ENCODE measurements at places on chromosomes 7 and 10.

- DNase-seq, result no peak
Observed at GRCh38 chr10:55509168-55509567, 708.1 kb upstream of the PCDH15 start.

DNA sequence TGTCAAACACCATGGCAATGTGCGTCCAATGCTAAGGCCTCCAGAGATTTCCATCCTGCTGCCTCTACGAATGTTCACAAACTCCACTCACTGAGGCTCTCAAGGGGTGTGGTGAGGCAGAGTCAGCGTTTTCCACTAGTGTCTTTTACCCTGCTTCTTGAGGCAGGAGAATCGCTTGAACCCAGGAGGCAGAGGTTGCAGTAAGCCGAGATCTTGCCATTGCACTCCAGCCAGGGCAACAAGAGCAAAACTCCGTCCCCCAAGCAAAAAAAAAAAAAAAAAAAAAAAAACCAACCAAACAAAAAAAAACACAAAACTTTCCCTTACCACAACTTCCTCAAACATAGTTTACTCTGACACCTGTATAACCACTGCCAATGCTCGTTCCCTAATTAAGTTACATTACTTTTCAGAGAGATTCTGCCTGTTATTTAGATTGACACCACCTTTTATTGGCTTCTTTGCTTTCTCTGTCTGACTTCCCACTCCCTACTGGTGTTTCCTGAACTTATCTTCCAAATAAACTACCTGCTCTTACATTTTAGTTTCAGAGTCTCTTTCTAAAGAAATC, 102.1 kb upstream of the ZNF746 start:
- no peak for DNase-seq

- DNase-seq, result no peak
Observed at GRCh38 chr10:86366902-86367151, 232 bp upstream of the GRID1 start.

GRCh38 chr10:90089719-90090118, 388.3 kb downstream of the KIF20B start:
- no peak for DNase-seq

DNA sequence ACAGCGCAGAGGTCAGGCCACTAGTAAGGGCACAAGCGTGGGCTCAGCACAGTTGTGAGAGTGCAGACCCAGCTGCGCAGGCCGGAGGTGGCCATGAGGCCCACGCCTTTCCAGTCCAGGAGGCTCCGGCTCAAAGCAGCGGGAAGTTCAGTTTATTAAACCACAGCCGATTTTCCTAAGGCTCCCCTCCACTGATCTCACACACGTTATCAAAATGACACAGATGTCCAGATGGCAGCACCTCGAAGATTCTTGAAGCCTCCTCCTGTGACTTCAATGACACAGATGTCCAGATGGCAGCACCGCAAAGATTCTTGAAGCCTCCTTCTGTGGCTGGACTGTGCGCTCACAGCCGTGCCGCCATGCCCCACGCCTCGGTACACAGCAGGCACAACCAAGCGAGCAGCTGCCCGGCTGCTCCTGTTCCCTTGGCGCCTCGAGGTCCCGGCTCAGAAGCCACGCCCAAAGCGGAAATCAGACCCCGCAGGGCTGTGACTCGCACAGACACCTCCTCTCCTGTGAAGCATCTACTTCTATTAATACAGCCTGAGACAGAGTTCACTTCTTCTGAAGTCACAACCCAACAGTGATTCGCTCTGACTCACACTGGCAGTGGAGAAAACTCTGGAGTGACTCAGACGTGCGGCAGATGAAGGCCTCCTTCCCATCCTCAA, 122.7 kb downstream of the MAD1L1 start:
- DNase-seq, result no peak

- no peak for DNase-seq
Observed at GRCh38 chr10:58266003-58266825, 1.5 kb downstream of the IPMK start.

DNA sequence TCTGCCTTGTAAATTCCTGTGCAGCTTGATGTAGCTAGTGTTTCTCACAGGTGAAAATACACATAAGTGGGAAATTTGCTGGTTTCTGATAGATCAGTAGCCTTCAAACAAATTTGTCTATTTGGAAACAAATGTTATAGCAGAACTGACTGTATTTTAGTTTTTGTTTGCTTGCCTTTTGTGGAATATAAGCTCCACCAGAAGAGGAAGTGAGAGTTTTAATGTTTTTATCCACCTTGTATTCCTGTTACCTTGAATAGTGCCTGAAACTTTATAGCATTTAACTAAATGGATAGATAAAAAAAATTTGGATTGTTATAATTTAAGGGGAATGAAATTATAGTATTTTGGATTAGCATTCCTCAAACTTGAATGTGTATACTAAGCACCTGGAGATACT, 9.8 kb downstream of the WAC start:
- no peak for DNase-seq

DNA sequence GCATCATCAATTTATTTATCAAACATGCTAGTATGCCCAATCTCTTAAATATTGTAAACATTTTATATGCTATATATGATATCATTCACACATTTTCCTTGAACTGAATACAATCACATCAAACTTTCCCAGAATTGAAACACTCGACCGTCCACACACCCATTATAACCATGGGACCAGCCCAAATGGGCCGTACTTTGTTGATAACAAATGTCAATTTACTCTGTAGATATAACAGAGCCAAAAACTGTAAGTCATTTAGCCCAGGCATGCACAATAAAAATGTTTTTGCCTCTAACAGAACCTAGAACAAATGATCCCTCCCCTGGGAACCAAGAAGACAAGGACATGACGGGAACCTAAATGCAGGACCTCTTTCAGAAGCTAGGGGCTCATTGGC, 683 bp upstream of the ANKRD22 start:
- no peak for DNase-seq

GRCh38 chr7:31129067-31129466, 77.0 kb downstream of the ADCYAP1R1 start:
- peak; percentile 26 for DNase-seq

DNA sequence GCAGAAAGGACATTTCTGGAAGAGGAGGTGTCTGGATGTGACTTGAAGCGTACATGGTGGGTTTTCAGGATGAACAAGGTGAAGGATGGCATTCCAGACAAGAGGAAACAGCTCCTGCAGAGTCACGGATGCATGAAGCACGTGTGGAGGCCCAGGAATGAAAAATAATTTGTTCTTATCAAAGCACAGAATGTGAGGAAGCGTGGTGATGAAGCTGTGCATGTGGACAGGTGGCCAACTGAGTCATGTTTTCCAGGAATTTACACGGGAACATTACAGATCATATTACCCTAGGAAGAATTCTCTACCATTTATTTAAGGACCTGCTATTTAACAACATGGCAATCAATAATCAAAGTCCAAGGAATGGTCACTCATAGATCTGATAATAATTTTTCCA, 413.2 kb upstream of the KLF6 start:
- DNase-seq, result no peak

All from natural killer cell treated with Interleukin-12 subunit alpha and Interleukin-12 subunit beta and Interleukin-15 and Interleukin-18, amount 100 ng/mL, for 72 hours (primary cell).